ENCODE measurements at places on chromosomes 4 and X.

DNA sequence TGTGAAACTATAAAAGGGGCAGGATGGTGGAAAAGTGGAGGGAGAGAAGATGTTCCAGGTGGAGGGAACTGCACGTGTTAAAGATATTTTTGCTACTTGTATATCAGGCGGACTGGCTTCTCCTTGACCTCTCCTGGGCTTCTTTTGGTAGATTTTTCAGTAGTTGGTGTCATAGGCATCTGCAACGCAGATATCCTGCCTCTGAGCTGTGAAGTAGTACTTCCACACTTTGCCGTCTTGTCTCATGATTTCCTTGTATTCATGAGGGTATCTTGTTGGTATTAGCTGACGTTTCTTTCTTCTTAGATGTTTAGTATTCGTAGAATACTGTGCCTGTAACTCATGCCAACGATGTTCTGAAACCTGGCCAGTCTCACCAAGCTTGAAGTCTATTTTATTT, 81.0 kb downstream of the WWC2 start:
- no peak for DNase-seq

GRCh38 chr4:174444390-174444789, 77.9 kb downstream of the HPGD start:
- DNase-seq: no peak

GRCh38 chrX:119190091-119190681, 45.9 kb upstream of the PGRMC1 start:
- DNase-seq: no peak

GRCh38 chrX:134760650-134761049, 102.4 kb upstream of the PLAC1 start:
- no peak for DNase-seq

DNA sequence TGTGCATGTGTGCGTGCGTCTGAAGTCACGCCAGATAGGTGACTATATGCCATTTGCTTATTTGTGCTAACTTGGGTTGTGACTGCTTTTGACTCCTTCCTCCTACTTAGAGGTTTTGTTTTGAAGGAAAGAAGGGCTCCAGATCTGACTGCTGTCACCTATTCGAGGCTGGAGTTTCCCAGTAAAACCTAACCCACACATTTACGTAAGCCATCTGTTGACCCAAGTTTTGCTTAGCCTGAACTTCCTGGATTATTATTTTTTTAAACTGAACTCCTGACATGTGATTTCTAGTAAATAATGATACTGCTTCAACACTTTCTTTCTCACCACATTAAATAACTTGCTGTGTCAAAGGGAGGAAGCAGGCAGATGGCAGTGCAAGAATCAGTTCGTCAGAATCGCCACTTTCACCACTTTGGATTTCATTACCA, 41.5 kb downstream of the DTHD1 start:
- no peak for DNase-seq

- peak; percentile 58 for DNase-seq
Observed at GRCh38 chr4:158873795-158874401, 105.1 kb downstream of the FNIP2 start.

DNA sequence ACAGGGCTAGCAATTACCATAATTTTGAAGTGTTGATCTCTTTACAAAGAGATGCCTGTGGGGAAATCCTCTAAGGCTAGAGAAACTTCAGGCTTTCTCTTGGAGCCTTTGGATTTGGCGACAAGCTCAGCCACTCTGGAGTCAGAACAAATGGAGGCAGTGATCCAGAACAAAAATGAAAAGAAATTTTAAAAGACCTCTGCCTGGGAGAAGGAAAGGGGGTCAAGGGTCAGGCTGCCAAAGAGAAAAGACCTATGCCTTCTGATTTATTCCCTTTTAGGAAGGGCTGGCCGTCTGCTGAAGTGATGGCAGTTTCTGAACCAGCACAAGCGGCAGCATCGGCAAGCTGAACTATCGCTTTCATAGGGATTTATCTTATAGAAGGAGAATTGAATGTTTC, 140.8 kb upstream of the SFRP2 start:
- no peak for DNase-seq

DNA sequence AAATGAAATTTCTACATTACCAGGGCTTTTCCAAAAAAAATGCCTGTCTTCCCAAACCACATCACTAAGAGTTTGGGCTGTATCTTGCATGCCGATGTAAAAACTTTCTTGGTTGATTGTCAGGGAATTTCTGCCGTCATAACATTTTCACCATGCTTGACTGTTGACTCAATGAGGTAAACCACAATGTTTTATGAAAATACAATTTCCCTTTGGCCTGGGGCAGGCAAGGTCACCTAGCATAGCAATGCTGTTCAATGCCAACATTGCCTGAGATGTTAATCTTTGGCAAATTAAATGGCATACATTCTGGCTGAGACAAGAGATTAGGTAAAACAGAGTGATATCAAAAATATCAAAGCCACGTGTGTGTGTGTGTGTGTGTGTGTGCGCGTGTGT, 137.1 kb upstream of the TBL1X start:
- DNase-seq: no peak

DNA sequence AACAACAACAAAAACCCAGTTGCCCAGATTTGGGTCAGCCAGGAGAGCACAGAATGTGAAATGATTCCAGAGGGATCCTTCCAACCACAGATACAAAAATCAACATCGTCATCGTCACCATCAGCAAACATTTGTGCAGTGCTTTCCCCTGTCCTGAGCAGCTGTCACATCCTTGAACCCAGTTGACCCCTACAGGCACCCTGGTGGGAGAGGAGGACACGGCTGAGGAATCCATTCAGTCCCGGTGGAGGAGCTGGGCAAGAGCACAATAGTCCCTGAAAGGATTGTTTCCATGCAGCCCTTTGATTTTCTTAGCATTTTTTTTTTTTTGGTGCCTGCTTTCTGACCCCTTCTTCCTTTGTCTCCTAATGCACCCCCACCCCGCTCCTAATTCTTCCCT, 37.1 kb upstream of the STX18 start:
- no peak for DNase-seq

- DNase-seq: no peak
Observed at GRCh38 chr4:128384091-128384520, 96.5 kb upstream of the PGRMC2 start.

DNA sequence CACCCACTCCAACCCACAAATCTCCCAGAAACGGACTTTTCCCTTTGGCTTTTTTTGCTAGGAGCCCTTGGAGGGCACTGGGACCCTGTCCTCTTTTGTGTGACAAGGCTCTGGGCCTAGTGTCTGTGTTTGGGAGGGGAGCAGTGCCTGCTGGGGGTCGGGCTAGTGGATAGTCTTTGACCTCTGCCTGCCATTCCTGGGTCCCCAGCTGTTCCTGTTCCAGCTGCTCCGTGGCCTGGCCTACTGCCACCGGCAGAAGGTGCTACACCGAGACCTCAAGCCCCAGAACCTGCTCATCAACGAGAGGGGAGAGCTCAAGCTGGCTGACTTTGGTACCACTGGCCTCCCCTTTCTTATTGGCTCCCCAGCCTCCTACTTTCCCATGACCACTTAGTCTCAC, 6.7 kb upstream of the USP11 start:
- DNase-seq: no peak

GRCh38 chrX:12446342-12447075, 308.2 kb downstream of the FRMPD4 start:
- no peak for DNase-seq
